ENCODE measurements at places on chromosomes 2 and 18.

- no peak for DNase-seq
Observed at GRCh38 chr2:112691881-112692281, 28.9 kb upstream of the NT5DC4 start.

DNA sequence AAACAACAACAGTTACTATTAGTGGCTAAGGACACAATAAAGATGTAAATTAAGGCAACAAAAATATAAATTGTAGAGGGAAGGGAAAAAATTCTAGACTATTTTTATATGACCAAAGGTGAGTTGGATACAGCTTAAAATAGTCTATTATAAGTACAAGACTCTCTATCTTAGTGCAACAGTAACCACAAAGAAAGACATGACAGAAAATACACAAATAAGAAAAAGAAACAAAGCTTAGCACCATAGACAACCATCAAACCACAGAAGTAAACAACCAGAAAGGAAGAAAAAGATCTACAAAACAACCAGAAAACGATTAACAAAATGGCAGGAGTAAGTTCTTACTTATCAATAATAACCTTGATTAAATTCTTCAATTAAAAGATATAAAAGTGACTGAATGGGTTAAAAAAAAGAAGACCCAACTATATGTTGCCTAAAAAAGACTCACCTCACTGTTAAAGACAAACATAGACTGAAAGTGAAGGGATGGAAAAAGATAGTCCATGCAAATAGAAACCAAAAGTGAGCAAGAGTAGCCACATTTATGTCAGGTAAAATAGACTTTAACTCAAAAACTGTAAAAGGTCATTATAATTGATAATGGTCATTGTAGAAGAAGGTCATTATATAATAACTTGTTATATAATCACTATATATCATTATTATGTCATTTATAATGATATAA is 62.5 kb downstream of the USP40 start:
- no peak for DNase-seq

- no peak for DNase-seq
Observed at GRCh38 chr18:35739778-35740177, 158.2 kb downstream of the GALNT1 start.

GRCh38 chr2:21981127-21981526 is 857.4 kb downstream of the TDRD15 start:
- DNase-seq: no peak

- DNase-seq: no peak
Observed at GRCh38 chr2:232927793-232928550, 57.9 kb downstream of the SNORC start.

GRCh38 chr2:161136696-161137324 is 23.4 kb upstream of the TANK start:
- no peak for DNase-seq

DNA sequence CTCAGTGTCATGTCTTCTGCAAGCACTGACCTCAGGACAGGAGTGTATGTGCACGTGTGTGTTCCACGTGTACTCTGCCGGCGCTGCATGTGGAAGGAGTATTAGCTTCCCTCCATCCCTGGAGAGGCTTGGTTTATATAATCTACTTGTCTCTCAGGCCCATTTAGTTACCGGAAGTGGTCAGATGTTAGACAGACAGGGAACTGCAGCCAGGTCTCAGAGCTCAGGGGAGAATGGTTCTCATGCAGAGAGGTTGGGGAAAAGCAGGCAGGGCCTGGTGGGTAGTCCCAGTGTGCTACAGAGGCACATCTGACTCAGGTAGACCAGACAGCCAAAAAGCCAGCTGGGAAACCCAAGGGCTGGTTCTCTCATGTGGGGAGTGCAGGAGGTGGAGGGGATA is 167.9 kb downstream of the CTIF start:
- DNase-seq: no peak

- no peak for DNase-seq
Observed at GRCh38 chr2:70534183-70534836, 19.3 kb downstream of the TGFA start.

GRCh38 chr18:60163622-60164021 is 209.0 kb downstream of the MC4R start:
- DNase-seq: no peak

GRCh38 chr18:62810682-62811081 is 95.3 kb downstream of the PHLPP1 start:
- no peak for DNase-seq

DNA sequence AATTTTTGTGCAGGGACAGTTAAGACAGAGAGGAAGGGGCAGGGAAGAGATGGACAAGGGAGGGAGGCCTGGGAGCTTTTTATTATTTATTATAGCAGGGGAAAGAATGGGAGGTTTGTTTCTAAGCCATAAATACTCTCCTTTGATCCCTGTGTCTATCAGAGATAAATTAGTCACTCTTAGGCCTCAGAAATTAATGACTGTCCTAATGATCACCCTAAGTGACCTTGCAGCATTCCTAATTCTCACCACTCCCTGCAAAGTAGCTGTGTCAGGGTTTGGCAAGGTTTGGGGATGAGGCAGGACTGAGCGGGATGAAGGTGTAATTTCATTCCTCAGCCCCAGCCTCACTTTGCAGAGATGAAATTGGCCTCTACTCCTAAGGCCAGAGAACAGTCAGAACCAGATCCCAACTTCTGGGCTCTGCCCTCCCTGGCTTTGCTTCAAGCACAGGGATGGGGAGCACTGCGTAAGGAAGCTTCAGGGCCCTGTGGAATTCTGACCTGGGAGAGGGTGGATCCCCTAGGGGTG is 95.0 kb downstream of the TMEM17 start:
- DNase-seq: no peak

- no peak for DNase-seq
Observed at GRCh38 chr18:31199190-31199769, 36.6 kb upstream of the DSC1 start.

DNA sequence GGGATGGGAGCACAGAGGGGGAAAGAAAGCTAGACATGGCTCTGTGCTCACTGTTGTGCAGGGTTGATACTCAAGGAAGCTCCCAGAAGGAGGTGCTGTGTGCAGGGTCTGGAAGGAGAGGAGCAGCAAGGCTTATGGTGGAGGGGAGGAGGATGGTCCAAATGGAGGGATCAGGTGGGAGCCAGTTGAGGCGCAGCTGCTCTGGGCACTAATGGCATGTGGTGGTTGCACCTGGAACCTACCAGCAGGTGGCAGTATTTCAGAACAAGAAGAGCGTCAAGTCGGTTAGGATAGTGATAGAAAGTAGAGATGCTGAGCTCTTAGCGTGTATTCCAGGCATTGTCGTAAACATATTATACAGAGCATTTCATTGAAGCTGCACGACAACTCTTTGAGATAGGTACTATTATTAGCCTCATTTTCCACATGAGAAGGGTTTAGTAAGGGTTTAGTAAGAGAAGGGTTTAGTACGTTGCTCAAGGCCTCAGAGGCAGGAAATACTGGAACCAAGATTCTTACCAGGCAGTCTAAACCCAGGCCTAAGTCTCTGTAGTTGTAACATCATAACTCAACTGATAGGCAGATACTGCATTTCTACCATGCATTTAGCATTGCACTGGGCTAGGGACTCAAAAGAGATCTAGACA is 223.7 kb downstream of the CYP26B1 start:
- peak; percentile 44 for DNase-seq

- no peak for DNase-seq
Observed at GRCh38 chr2:2649109-2650072, 318.3 kb upstream of the MYT1L start.

DNA sequence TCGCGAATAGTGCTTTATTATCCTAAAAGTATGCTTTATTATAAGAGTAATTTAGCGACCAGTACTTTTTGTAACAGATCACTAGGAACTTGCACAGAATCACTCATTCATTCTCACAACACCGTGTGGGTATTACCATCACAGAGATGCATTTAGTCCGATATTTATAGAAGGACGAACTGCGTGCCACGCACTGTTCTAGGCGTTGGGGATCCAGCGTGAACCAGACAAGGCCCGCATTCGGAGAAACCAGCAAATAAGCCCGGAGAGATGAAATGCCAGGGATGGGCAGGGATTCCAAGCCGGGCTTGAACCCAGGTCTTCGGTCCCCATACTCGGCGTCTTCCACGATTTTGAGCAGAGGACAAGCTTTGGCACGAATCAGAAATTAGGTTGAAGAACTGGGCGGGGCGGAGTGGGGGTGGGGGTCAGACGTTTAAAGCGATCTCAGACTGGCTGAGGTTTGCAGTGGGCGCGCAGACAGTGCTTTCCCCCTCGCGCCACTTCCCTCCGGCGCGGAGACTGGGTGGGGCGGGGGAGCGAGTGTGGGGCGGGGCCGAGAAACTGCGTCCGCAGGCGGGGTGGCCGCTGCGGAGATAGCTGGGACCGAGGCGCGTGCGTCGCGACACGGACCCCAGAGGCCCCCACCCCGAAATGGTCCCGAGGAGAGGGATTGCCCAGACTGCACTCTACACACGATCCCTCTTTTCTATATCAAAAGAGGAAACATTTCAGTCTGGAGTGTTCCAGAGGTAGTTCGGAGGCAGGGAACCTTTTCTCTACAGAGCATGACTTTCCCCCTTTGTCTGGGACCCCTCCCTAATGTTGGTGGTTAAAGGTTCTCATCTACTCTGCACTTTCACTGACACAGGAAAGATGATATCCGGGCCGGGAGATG is 1.1 kb upstream of the CXCR4 start:
- DNase-seq: no peak

- no peak for DNase-seq
Observed at GRCh38 chr2:239241431-239241960, 159.3 kb downstream of the HDAC4 start.

GRCh38 chr2:222309361-222309760 is 10.6 kb upstream of the PAX3 start:
- DNase-seq: no peak

GRCh38 chr2:105773568-105773967 is 28.9 kb downstream of the NCK2 start:
- no peak for DNase-seq

GRCh38 chr2:237196866-237197618 is 111.4 kb downstream of the COPS8 start:
- DNase-seq: no peak

DNA sequence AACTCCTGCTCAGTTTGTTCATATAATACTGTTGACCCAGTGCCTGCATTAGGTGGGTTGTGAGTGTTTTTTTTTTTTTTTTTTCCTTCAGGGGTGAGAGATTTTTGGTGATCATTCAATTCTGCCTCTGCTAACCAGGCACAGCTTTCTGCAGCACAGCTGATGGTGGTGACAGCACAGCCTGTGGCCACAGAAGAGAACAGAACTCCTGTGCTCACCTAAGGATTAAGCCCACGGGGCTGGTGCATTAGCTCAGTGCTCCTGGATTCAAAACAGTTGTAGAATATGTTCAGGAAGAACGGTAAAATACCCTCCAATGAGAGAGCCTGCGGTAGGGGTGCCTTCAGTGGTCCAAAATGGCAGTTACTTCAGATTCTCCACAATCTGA is 42.0 kb downstream of the PKP4 start:
- DNase-seq: no peak

DNA sequence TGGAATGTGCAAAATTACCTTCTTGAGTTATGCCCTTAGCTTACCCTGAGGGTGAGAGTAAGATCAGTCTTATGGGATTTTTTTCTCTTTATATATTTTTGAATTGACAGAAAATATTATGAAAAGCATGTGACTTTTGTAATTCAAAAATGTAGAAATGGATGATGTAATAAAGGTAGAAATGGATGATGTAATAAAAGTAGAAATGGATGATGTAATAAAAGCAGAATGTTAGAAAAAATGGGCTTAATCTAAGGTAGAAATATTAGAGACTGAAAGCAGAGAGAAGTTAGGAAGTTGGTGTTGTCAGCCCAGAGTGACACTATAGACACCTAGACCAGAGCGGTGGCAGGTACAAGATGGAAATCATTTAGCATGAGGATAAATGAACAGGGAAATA is 107.1 kb upstream of the THSD7B start:
- DNase-seq: no peak

DNA sequence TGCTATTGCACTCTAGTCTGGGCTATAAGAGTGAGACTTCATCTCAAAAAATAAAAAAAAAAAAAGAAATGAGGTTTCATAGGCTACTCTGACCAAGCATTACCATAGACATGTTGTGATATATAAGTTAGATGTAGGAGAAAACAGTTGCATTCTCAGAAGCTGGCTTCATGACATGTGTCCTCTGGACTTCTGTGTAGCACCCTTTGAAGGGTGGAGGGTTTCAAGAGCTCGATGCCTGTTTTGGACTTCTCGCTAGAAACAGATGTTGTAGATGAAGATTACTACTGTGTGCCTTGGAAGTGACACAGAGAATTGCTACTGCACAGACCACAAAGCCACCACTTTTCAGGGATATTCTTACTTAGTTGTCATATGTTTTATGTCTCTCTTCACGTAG is 91.0 kb downstream of the TMEM247 start:
- no peak for DNase-seq

DNA sequence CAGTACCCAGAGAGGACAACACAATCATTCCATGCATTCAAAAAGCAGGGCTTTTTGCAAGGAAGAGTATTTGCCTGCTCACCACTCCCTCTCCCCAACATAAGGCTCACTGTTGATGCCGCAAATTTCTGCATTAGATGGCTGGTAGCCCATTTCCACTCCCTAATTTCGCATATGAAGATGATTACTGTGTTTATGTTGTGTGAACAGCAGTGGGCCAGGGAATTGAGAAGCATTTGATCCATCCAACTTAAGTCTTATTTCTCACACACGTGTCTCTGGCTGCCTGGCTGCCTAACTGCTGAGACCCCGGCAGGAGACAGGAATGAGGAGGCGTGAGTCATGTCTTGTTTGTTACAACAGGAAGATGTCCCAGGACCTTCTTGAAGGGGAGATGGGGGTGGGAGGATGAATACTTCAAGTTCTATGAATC is 294.1 kb downstream of the ALK start:
- DNase-seq: no peak

- DNase-seq: no peak
Observed at GRCh38 chr18:22466608-22467395, 49.1 kb upstream of the CTAGE1 start.

DNA sequence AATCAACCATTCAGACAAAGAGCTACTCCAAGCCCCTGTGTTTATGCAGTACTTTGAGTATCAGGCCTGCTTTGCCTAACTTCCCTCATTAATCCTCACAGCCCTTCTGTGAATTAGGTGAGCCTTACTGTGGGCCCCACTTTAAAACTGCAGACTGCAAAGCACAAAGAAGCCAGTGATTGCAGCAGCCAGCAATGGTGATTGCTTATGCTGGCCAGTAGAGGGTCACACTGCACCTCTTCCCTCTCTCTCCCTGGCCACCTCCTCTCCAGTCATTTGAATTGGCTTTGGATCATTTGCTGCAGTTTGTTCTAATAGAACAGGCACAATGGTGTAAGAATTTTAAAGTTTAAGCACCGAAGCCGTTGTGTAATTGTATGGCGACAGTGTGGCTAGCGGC is 229.9 kb downstream of the AGPS start:
- no peak for DNase-seq

DNA sequence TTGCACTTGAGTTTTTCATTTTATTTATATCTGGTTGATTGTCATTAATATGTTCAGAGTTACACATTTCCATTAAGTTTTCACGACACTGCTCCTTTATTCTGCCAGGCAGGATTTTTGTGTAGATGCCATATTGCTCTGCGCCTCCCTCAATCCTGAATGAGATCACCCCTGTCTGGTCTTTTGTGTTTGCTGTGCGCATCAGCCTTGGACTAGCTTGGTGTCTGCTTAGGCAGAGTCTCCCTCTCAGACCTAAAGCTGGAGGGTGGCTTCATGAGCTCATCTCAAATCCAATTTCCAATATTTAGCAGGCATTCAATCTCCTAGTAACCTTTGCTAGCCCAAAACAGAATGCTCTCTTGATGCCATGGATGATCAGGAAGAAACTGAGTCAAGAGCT is 137.4 kb downstream of the SMAD7 start:
- no peak for DNase-seq

GRCh38 chr18:60639836-60640235 is 267.3 kb upstream of the MC4R start:
- no peak for DNase-seq
